C1 segment of cervical spinal cord (tissue), 14 donors: ENCODE measurements at places on chromosomes 11 and 22.

DNA sequence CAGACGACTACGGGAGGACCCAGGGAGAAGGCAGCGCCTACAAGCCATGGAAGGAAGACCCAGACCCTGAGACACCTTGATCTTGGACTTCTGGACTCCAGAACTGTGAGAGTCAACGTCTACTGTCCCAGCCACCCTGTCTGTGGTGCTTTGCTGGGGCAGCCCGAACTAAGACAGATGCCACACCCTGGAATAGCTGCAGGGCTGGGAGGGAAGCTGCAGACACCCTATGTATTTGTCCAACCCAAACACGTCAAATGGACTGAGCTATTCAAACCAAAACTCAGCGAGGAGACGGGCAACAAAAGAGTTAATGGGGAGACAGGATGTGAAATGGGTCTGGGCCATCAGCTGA, 169.3 kb downstream of the CTTN start:
- no peak for DNase-seq

GRCh38 chr11:31812383-31813381, 1.6 kb upstream of the PAX6 start:
- no peak for DNase-seq

- no peak for DNase-seq
These were observed 817 bp downstream of the ARL2 start for GRCh38 chr11:65014726-65015227.

DNA sequence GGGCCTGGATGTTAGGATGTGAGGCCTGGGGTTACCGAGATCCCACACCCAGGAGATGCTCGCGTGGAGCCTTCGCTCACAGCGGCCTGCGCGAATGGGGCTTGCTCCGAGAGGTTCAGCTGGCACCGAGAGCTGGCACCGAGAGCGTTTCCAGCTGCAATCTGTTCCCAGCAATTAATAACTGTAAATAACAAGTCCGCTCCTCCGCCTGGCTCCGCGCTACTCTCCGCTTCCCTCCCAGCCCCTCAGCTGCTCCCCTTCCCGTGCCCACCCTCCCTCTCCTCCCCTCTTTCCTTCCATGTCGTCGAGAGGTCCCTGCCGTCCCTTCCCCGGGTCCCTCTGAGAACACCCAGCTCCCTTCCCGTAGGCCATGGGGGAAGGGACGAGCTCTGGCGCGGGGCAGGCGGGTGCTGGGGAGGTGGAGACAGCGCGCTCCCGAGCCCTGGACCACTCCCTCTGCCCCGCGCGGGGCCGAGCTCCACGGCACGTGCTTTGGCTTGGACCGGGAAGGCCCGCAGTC, 110.8 kb downstream of the WNT7B start:
- no peak for DNase-seq

DNA sequence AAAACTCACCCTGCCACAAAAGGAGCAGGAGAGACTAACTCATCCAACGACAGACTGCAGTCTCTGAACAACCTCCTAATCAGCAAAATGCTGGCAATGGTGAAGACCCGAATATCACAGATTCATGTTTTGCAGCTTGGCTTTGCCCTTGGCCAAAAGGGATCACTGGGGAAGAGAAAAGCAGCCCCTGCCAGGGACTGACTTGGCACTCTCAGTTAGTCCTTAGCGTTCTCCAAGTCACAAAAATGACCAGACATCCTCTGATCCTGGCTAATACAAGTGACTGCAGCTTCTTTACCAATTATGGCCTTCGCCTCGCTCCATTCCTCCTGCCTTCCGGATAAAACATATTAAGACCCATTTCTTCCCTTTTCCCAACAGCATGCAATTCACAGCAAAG, 22.4 kb upstream of the CHST1 start:
- no peak for DNase-seq

- no peak for DNase-seq
These were observed 141.2 kb downstream of the RBFOX2 start for GRCh38 chr22:35887296-35887875.

DNA sequence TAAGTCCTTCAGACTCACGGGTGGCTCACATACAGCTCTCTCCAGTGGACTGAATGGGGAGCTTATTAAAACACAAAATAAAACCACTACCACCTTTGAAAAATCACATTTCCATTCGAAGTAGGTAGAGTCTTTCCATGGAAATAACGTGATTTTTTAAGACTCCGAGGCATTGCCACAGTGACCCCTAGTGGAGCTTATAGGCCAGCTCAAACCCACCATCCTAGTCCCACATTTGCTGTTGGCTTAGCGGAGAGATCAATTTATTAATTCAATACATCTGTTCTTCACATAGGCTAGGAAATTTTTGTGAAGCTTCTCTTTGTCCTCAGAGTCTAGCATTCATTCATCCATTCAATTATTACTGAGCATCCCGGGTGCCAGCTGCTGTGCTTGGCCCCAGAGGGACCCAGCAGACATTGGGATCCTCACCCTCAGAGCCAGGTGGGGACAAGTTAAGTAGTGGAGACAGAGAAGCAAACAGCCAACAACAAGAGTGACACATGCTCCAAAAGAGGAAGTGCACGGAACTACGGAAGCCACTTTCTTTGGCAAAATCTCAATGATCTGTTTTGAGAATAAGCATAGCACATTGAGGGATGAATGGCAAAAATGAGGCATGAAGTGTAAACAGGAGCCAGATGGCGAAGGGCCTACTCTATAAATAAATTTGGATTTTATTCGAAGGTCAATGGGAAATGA, 10.2 kb upstream of the P4HA3 start:
- DNase-seq = no peak

GRCh38 chr11:68081691-68082090, 39.5 kb downstream of the CHKA start:
- DNase-seq = no peak

DNA sequence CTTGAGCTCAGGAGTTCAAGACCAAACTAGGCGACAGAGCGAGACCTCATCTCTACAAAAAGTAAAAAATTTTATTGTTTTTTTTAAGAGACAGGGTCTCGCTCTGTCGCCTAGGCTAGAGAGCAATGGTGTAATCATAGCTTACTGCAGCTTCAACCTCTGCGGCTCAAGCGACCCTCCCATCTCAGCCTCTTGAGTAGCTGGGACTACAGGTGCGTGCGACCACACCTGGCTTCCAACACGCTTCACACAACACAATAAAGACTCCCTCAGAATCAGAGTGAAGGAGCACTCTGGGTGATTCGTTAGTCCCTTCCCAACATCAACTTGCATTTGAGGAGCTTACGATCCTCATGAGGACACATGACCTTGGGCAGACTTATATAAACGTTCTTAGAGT, 79.5 kb upstream of the APOA1 start:
- no peak for DNase-seq

GRCh38 chr11:117419482-117420142, 92.0 kb downstream of the CEP164 start:
- DNase-seq = no peak

GRCh38 chr11:120425527-120425926, 86.0 kb upstream of the GRIK4 start:
- DNase-seq = no peak

DNA sequence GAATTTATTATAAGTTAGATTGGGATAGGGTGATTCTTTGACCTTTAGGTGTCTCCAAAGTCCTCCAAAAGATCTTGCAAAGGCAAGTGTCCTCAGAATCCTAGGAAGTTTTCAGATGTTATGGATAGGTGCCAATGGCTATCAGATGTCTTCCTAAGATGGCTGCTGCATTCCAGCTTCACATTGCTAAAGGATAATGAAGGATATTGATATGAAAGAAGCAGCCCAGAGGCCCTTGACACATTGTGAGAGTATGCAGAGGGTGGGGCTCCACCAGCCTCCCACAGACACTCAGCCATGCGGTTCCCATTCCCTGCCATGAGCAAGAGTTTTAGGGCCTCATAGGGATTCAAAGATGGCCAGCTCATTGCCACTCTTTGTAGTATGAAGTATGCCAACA, 22.3 kb upstream of the GLYATL2 start:
- no peak for DNase-seq

DNA sequence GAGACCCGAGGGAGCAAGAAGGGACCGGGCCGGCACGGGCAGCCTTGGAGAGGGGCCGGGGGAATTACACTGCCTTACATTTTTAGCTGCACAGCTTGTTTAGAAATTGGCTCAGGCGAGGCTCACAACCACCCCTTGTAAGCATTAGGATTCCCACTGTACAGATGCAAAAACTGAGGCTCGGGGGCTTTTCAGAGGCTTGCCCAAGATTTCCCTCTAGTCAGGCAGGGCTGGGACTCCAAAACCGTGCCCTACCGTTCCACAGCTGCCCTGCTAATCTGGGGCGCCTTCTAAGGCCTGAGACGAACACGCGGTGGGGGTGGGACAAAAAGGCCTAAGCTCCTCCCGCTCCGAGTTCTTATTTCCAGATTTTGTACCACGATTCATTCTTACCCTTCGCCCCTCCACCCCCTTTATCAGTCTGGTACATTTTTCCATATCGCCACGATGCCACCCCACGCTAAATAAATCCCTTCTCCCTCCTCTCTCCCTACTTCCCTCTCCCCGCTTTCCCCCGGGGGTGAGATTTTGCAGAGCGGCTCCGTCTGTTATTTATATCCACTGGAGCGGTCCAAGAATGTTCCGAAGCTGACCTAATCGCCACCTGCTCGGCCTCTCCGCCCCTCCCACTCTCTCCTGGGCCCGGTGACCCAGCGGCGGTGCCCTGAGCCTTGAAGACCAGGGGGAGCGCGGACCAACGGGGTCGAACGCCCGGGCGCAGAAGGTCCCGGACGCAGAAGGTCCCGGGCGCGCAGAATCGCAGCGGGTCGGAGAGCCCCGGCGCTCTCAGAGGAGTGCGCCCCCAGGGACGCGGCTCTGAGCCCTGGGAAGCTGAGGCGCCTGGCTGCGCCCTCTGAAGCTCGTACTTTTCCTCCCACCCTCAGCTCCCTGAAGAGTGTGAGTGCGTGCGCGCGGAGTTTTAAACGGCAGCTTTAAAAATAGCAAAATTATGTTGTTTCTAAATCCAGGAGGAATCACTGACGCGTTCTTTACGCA, 764 bp upstream of the PACSIN3 start:
- no peak for DNase-seq

GRCh38 chr11:83140691-83141455, 16.1 kb upstream of the PCF11 start:
- DNase-seq = no peak

DNA sequence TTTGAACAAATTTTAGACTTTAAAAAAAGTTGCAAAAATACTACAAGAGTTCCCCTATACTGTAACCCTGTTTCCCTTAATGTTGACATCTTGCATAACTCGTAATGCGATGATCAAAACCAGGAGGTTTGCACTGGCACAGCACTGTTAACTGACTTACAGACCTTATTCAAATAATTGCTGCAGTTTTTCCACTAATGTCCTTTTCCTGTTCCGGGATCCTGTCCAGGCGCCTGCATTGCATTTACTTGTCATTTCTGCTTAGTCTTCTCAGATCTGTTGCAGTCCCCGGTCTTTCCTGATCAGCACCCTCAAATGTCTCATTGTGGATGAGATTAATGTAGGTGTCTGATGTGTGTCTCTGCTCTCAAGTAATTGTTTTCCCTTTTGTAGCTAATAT, 32.0 kb downstream of the APLP2 start:
- DNase-seq = no peak

GRCh38 chr11:6419009-6419631, at the start of gene APBB1:
APBB1 (minus strand) TSS chr11:6419094; CDS start chr11:6411347, 7,747 bp downstream.
- DNase-seq = peak; percentile 86

DNA sequence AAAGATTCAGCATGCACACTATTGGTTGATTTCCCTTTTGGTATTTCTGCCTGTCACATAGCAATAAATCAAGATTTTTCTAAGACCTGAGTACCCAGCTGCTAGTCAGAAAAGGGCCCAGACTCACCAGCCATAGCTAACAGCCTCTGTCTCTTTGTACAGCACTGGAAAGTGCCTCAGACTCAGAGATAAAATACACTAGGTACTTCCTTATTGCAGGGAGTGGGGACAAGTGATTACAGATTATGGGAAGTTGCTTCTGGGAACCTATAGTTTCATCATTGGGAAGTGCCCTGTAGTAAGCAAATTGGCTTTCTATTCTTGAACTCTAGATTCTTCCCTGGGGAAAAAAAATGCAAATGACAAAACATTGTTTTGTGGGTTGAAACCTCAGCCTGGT, at the start of gene CASP5:
Gene CASP5 (minus strand): TSS at position 166 of the 400 bp plus-strand sequence. CDS start 32 bp downstream, at position 134.
- DNase-seq = no peak

GRCh38 chr11:130181295-130182272, 22.0 kb downstream of the ST14 start:
- no peak for DNase-seq

- DNase-seq = no peak
These were observed 1465.0 kb downstream of the TBC1D22A start for GRCh38 chr22:48227341-48228018.

GRCh38 chr11:1202154-1202775, 20.6 kb upstream of the MUC5B start:
- no peak for DNase-seq

DNA sequence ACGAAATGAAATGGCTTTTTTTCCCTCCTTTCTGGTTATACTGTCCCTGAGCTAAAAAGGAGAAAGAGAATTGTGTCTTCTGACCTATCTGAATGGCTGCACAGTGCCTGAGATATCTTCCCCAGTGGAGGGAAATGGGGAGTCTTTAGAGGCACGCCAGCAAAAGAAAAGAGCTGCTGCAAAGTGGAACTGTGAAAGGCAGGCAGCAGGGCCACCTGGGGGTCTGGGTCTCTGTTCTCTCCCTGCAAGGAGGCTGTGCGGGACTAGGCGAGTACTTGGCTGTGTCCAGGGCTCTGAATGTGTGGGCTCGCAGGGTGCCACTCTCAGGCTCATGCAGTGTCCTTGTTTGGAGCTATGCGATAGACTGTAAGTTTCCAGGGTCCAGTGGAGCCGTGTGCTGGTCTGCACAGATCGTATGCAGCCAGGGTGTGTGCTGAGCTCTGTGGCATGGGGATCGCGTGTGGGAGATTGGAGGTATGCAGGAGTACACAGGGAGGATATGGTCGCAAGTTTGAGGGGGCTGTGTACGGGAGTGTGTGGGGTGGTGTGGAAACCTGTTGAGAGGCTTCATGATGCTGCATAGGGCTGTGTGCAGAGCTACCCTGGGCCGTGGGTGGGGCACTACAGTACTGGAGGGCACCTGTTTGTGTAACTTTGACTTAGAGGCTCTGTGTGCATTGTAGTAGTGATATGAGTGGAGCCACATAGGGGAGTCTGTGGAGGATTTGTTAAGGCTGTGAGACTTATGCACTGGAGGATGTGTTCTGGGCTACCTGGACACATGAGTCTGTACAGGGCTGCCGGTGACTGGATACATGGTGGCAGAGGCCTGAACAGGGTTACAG, 70.1 kb upstream of the OLFML1 start:
- no peak for DNase-seq
